ENCODE measurements at places on chromosomes 13 and 19.

DNA sequence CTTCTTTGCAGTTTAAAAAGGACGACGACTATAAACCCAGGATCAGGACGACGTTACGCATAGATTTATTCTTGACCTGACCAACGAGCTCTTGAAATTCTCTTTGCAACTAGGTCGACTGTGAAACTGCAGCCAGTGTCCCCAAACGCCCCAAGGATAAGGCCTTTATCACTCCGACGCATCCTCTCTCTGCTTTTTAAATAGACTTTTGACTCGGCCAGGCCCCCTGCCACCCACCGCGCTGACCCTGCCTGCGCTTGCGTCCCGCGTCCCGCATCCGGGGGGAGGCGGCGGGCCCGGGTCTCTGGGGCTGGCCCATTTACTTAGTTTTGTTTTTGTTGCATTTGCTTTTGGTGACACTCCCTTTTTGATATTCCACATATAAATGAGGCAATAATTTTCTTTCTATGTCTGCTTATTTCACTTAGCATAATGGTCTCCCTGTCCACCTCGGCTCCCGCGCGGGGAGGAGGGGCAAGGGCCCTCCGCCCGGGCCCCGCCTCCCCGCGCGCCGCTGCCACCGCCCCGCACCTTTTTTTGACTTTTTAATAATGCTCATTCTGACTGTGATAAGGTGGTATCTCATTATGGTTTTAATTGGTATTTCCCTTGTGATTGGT, 17.4 kb downstream of the RB1 start:
- no peak for DNase-seq

DNA sequence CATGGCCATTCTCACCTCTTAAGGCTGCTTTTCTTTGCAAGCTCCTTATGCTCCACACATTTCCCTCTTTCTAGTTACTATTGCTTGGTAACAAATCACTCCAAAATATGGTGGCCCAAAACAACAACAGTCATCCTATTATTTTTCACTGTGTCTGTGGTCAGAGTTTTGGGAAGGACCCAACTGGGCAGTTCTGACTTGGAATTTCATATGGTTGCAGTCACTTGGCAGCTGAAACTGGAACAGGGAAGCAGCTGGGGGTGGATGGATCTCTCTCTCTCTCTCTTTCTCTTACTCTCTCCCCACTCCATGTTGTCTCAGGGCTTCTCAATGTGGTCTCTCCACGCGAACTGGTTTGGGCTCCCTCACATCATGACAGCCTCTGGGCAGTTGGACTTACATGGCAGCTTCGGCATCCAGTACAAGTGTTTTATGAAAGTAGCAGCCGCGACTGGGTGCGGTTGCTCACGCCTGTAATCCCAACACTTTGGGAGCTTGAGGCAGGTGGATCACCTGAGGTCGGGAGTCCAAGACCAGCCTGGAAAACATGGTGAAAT, 39.6 kb downstream of the NUMBL start:
- peak; percentile 73 for DNase-seq

GRCh38 chr19:43690890-43691289, 20.9 kb upstream of the PLAUR start:
- DNase-seq: no peak

GRCh38 chr19:55176076-55176475, 4.0 kb downstream of the SYT5 start:
- no peak for DNase-seq

DNA sequence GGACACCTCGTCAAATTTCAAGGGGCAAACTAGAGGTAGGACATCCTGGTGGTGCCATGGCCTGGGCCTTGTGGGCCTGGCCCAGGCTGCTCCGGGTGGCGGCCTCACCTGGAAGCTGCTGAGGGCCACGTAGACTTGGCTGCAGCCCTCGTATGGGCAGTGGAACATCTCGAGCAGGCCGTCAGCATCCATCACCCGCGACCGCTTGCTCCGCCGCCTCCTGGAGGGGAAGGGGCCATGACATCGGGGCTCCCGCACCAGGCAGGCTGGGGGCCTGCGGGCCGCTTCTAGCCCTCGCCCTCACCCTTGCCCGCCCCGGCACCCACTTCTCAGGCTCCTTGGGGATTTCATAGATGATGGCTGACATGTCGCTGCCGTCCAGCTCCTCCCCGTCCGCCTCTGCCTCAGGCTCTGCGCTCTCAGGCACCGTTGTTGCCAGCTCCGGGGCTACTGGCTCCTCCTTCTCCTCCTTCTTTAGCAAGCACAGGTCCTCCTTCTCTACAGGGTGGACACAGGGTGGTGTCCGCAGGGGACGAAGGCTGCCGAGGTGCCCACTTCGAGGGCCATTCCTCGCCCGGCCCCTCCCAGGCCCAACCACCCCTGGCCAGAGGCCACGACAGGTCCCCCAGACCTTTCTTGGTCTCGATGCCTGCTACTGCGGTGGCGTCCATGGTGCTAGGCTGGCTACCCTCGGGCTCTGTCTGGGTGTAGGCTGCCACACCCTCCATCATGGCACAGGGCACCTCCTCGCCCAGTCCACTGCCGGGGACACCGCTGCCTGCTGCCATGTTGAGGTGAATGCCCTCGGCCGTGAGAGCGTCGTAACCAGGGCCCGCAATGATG, 6.0 kb upstream of the ELAVL3 start:
- no peak for DNase-seq

DNA sequence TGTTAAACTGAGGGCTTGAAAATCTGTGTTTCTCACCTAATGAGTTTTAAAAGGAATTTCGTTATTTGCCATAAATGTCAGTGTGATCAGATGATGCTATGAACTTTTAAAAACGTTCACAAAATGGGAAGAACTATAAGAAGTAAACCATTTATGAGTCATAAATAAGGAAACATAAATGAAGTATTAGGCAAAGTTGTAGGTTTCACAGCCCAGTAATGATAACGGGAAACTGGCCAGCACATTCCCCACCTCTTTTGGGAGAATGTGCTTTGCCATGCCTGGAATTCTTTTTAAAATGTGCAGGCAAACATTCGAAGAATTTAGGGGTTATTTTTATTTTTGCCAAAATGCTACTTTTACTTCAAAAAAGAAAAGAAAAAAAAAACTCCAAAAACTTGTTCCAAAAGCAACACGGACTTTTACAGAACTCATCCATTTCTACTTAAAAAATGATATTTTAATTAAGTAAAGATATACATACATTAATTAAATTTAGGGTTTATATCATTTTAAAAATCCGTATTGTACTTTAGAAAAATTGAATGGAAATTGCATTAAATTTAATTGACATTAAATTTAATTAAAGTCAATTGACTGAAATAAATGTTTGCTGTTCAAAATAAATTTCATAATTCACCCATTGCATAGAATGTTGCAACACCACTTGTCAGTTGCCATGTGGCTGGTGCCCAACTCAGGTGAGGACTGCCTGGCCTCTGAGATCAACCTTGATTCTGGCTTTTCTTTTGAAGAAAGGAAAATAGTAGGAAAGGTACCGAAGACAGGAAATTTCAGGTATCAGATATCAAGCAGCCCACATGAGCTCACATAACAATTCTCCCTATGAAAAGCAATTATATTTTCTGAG, 1198.5 kb downstream of the EFNB2 start:
- DNase-seq: peak; percentile 27

DNA sequence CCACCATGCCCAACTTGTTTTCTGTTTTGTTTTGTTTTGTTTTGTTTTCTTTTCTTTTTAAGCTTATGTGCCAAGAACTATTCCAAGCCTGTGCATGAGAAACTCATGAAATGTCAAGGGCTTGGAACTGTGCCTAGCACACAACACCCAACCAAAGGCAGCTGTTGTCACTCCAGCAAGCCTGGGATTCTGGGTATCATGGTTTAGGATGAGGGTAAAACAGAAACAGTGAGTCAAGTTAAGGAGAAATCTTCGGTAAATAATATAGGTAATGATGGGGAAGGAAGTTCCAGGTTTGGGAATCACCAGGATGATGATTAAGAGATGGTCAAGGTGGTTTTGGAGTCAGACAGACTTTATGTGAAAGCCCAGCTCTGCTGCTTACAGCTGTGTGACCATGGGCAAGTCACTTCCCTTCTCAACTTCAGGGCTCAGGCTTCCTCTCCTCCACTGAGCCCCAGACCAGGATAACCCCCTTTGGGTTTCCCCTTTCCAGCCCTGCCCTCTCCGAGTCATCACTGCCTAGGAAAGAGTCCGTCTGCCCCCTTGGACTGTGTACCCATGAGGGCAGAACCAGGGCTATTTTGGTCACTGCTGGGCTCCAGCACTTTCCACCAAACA, 5.0 kb downstream of the PVR start:
- peak; percentile 36 for DNase-seq

DNA sequence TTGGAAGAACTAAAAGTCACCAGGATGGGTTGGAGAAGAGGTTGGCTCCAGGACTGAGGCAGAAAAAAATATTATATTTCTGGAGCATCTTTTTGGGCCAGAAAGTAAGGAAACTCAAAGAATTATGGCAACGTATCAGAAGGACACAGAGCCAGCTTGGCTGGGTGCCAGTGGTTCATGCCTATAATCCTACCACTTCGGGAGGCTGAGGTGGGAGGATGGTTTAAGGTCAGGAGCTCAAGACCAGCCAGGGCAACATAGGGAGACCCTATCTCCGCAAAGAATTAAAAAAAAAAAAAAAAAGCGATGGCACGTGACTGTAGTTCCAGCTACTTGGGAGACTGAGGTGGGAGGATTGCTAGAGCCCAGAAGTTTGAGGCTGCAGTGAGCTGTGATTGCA, 108.1 kb downstream of the GADD45B start:
- no peak for DNase-seq

GRCh38 chr19:4987256-4987655, 18.3 kb downstream of the KDM4B start:
- DNase-seq: no peak

GRCh38 chr13:46844431-46844830, 47.5 kb upstream of the ESD start:
- no peak for DNase-seq

DNA sequence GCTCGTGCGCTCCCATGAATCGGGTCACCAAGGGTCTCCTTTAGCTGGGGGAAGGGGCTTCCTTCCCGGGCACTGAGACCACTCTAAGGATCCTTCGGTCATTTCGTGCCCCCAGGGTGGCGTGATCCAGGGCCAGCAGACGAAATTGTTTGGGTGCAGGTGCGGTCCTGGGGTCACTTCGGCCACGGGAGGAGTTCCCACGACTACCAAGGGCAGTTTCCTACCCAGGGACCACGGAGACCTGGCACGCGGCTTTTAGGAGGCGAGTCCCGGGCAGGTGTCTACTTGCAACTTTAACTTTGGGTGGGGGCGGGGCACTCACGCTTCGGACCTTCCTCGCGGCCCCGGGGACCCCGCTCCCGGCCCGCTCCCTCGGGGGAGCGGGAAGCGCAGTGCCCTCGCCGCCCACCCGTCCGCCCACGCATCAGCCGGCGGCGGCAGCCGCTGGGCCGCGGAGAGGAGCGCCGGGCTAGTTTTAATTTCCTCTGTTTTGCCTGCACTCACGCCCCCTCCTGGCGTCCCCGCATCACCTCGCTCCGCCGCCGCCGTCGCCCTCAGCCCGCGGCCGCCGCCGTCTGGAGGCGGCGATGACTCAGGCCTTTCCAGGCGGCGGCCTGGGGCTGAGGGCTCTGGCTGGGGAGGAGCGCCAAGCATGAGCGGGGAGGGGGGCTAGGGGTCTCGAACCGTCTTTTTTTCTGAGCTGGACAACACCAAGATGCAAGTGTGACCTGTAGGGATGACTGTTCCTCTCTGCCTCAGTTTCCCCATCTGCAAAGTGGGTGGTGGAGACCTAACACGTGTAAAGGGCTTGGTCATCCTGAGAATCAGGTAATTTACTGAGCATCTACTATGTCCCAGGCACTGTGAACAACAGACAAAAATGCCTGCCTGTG, 21.8 kb downstream of the OLFM2 start:
- peak; percentile 80 for DNase-seq

- no peak for DNase-seq
Measured at GRCh38 chr13:77514336-77514726, 21.2 kb upstream of the SCEL start.

DNA sequence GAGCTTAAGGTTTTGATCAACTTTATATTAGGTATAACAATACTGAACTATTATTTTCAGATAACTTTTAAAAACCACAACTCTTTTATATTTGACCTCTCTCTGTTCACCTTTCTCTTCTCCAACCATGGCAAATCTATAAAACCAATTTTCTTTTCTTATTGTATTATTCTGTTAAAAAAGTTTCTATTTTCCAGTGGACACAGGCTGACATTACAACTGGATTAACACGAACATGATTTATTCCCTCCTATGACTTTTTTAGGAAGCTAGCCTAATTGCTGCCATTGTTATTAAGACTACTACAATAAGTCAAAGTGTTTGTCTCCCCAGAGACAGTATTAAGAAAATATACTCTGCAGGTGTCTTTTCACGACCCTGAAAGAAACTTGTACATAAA, 2291.1 kb upstream of the PCDH20 start:
- no peak for DNase-seq

DNA sequence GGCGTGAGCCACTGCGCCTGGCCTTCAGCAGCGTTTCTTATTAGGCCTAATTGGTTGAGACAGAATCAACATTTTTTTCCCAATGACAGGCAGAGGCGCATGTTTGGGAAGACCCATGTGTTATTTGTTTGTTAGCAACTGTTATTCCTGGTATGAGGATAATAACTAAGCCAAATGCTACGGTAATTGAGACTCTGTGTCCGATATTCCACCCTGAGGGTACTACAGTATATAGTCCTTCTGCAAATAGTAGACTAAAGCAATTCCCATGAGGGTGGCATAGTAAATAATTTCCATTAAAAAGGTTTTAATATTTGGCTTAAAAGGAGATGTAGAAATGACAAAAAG, 18.4 kb upstream of the CCL25 start:
- no peak for DNase-seq

GRCh38 chr13:24178847-24179485, 18.4 kb downstream of the SPATA13 start:
- peak; percentile 75 for DNase-seq

GRCh38 chr19:53554804-53555203, 16.9 kb downstream of the ZNF331 start:
- no peak for DNase-seq

GRCh38 chr19:7168941-7169340, 99.4 kb downstream of the ZNF557 start:
- DNase-seq: no peak

DNA sequence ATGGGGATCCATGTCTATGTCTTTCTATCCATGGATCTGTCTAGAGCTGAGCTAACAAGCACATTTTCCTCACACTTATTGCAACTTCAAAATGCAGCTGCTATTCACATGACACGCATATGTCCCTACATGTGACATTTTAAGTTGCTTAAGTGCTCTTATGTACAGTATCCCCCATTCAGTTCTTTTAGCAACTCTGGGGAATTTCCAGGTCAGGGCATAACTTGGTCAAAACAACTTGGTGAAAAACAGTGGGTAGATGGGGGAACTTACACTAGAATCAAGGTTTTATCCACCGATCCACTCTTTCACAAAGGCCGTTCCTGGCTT, 73.0 kb downstream of the COL4A1 start:
- DNase-seq: no peak

DNA sequence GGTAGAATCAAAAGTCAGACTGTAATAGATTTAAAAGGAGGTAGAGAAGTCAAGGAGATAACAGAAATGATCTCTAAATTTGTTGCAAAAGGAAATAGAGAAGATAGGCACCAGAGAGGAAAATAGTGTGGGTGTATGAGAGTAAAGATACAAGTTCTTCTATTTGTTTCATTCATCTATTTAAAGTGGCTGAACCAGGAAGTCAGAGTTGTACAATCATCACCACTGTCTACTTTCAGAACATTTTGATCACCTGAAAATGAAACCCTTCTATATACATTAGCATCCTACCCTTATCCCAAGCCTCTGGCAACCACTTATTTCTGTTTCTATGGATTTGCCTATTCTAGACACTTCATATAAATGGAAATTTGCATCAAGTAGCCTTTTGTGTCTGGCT, 36.7 kb downstream of the INTS6 start:
- DNase-seq: no peak

Measured in astrocyte of the spinal cord (primary cell).